Smooth muscle cell of the pulmonary artery (primary cell): ENCODE measurements at places on chromosomes 11 and 22. TPM values are rescaled to one million over a fixed set of nuclear protein-coding genes. Genes with fewer than 3 reads are reported as not detected.

OR56A1 gene
- total RNA-seq = not detected in 2 replicates

MYO18B gene
- 4.1 and 17.6 TPM in 2 replicates for total RNA-seq

KREMEN1 gene
- 1.6 and 6.5 TPM in 2 replicates for total RNA-seq

ANO5 gene
- total RNA-seq = 1.6 and 2.1 TPM in 2 replicates

OR5B21 gene
- total RNA-seq = not detected in 2 replicates

XRCC6 gene
- 249 and 253 TPM in 2 replicates for total RNA-seq

FGF3 gene
- not detected in 2 replicates for total RNA-seq

PSMC3 gene
- 86.9 and 104 TPM in 2 replicates for total RNA-seq

TEAD1 gene
- total RNA-seq = 104 and 107 TPM in 2 replicates

LRRC56 gene
- 0.52 and 1.1 TPM in 2 replicates for total RNA-seq

POLR2F gene
- total RNA-seq = 39.0 and 39.6 TPM in 2 replicates
